ENCODE measurements at places on chromosomes 16 and 17. TPM values are rescaled to one million over a fixed set of nuclear protein-coding genes. Genes with fewer than 3 reads are reported as not detected.

Gene CMTM1
- 3.4 TPM for total RNA-seq

Gene CYBC1
- total RNA-seq, result 85.3 TPM

Gene CDH3
- 1.3 TPM for total RNA-seq

Gene PRM3
- not detected for total RNA-seq

Gene TPSG1
- total RNA-seq, result not detected

Gene ABCC11
- total RNA-seq, result under 0.01 TPM

Gene FBXL16
- total RNA-seq, result under 0.01 TPM

Gene CENPT
- 36.8 TPM for total RNA-seq

Gene RHOT1
- total RNA-seq, result 39.6 TPM

Gene TBC1D28
- not detected for total RNA-seq

Gene BAIAP3
- 0.97 TPM for total RNA-seq

Gene MYL4
- not detected for total RNA-seq

Gene TK1
- 75.0 TPM for total RNA-seq

Gene ZPBP2
- total RNA-seq, result not detected

Gene METTL16
- total RNA-seq, result 12.6 TPM

Gene C1QTNF8
- total RNA-seq, result not detected

Gene KRT27
- not detected for total RNA-seq

Gene SHISA6
- not detected for total RNA-seq

Gene HLF
- 1.3 TPM for total RNA-seq

Gene C16orf89
- total RNA-seq, result not detected

Gene SNAI3
- total RNA-seq, result not detected

Gene SLC5A11
- total RNA-seq, result 0.12 TPM

Gene MSLN
- total RNA-seq, result not detected

Gene KCNJ12
- total RNA-seq, result 0.61 TPM

Gene NDUFAB1
- total RNA-seq, result 33.3 TPM

Gene CDRT15L2
- not detected for total RNA-seq

Gene ZFP3
- 2.7 TPM for total RNA-seq

Gene PRSS21
- not detected for total RNA-seq

Gene SGSH
- 18.5 TPM for total RNA-seq

Gene MYH1
- not detected for total RNA-seq

Gene KRTAP1-5
- total RNA-seq, result 1.5 TPM

Gene ZMYND15
- total RNA-seq, result not detected

Gene TRAP1
- total RNA-seq, result 56.1 TPM

Gene MAPT
- total RNA-seq, result 0.97 TPM

Gene GNPTG
- total RNA-seq, result 41.2 TPM

Gene LUC7L
- 30.8 TPM for total RNA-seq

Gene TMC8
- total RNA-seq, result not detected

Gene EVI2B
- 1.5 TPM for total RNA-seq

Gene PRSS8
- total RNA-seq, result 0.16 TPM

Gene SLC2A4
- under 0.01 TPM for total RNA-seq

Gene CHCT1
- not detected for total RNA-seq

All from hair follicle dermal papilla cell (primary cell).